ENCODE measurements at places on chromosomes 2 and 18.

GRCh38 chr2:31170071-31170698 is 31.9 kb upstream of the GALNT14 start:
- peak; percentile 76 for DNase-seq

GRCh38 chr2:191869781-191870180 is 22.9 kb upstream of the CAVIN2 start:
- no peak for DNase-seq

- no peak for DNase-seq
These were observed at the start of gene GALNT5 for GRCh38 chr2:157257312-157258252. Gene GALNT5 (plus strand): TSS chr2:157257705. CDS start chr2:157258083, 378 bp downstream.

- no peak for DNase-seq
These were observed 49.9 kb downstream of the KLF7 start for GRCh38 chr2:207115715-207116364.

- DNase-seq = peak; percentile 47
These were observed 73.5 kb downstream of the LIMS1 start for GRCh38 chr2:108607706-108608301.
